ENCODE measurements at places on chromosomes 3 and 15. TPM values are rescaled to one million over a fixed set of nuclear protein-coding genes. Genes with fewer than 3 reads are reported as not detected.

BUB1B gene
- 1.8 TPM for total RNA-seq

C3orf85 gene
- not detected for total RNA-seq

SPINK8 gene
- not detected for total RNA-seq

CCDC33 gene
- not detected for total RNA-seq

STX19 gene
- total RNA-seq = 5.5 TPM

CHRNA3 gene
- total RNA-seq = 0.70 TPM

EPHA3 gene
- total RNA-seq = 1.4 TPM

TGFBR2 gene
- 82.8 TPM for total RNA-seq

GHSR gene
- total RNA-seq = not detected

CATSPER2 gene
- total RNA-seq = 4.2 TPM

GRK7 gene
- 1.2 TPM for total RNA-seq

HYAL2 gene
- total RNA-seq = 84.0 TPM

ROBO1 gene
- total RNA-seq = 67.7 TPM

- peak within 1 kb of the TSS; percentile 90 for H3K4me3 ChIP-seq
- H3K4me1 ChIP-seq = peaks cover 5% of the 10 kb centered on the region
- peaks cover 16% of the 10 kb centered on the region for H3K27me3 ChIP-seq
- peak; percentile 87 for DNase-seq
Observed at GRCh38 chr3:44712455-44713075, at the start of gene ZNF502. TSS of gene ZNF502 (plus strand) at chr3:44712660. CDS start at chr3:44720262, 7,602 bp downstream.

- no peaks in the 10 kb centered on the region for H3K27me3 ChIP-seq
- peaks cover 6% of the 10 kb centered on the region for H3K36me3 ChIP-seq
- H3K4me1 ChIP-seq = no peaks in the 10 kb centered on the region
- no peak overlapping the region for H3K4me3 ChIP-seq
- DNase-seq = no peak
Observed at GRCh38 chr3:138578961-138579574, 15.0 kb downstream of the CEP70 start.

GRCh38 chr3:1723726-1724125, 374.9 kb upstream of the CNTN4 start:
- H3K4me3 ChIP-seq = no peak overlapping the region
- H3K27ac ChIP-seq = no peak overlapping the region
- H3K27me3 ChIP-seq = no peaks in the 10 kb centered on the region

DNA sequence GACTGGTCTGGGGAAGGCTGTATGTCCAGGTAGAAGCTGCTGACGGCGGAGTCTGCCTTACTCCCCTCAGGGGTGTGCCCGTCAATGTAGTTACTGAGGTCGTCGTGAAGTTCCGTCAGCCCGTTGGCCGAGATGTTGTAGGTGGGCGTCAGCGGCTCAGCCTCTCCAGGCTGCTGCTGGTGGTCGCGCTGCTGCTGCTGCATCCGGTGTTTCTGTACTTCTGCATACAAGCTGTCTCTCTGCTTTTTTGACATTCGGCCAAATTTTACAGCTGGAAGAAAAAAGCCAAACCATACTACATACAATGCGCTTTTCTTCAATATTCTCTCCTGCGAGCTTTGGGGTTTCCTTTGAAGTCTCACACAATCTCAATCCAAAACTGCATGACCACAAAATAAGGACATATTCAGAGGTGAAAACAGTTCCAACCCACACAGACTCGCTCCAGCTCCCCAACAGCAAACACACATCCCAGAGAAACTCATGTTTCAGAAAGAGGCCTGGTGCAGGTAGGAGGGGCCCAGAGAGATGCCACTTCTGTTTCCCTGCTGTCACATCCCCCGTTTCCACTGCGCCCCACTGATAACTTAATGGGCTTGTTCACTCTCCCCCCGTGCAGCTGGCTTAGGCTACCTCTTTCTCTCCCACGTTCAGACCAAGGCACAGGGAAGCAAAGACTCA, 32.5 kb upstream of the ICE2 start:
- H3K27me3 ChIP-seq = no peaks in the 10 kb centered on the region
- H3K4me3 ChIP-seq = no peak overlapping the region
- H3K4me1 ChIP-seq = peaks cover 26% of the 10 kb centered on the region
- no peak overlapping the region for H3K27ac ChIP-seq
- no peak for DNase-seq

DNA sequence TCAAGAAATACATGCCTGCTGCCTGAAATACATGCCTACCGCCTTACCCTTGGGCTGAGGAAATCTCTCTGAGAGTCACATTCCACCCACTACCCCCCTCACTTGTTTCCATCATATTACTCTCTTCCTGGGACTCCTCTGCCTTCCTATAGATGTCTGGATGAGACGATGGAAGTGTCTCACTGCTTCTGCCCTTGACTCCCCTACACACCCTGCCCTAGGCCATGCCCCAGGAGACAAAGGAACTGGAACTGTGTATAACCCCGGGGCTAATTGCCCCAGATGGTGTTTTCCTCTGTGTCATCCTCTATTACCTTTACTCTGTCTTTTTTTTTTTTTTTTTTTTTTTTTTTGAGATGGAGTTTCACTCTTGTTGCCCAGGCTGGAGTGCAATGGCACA, 102.0 kb downstream of the GTPBP8 start:
- H3K36me3 ChIP-seq = no peaks in the 10 kb centered on the region
- DNase-seq = no peak
- H3K4me1 ChIP-seq = no peaks in the 10 kb centered on the region
- H3K4me3 ChIP-seq = no peak overlapping the region
- H3K27me3 ChIP-seq = no peaks in the 10 kb centered on the region

DNA sequence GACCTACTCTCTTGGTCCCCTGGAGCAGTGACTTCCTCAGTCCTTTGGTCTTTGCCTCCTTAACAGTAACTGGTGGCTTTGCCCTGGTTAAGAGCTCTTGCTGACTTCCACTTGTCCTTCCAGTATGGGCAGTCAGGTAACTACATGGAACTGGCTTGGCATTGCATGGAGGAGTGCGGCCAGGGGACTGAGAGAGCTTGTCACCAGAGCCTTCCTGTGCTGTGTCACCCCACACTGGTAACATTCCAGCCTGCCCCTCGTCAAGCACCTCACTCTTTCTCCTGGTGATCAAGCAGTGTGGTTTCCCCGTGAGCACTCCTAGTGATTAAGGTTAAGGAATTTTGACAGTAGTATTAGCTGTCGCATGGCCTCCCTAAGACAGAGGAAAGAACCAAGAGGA, 19.3 kb upstream of the SNX22 start:
- no peaks in the 10 kb centered on the region for H3K4me1 ChIP-seq
- no peak overlapping the region for H3K4me3 ChIP-seq
- H3K36me3 ChIP-seq = peaks cover 99% of the 10 kb centered on the region
- H3K27ac ChIP-seq = no peak overlapping the region
- H3K27me3 ChIP-seq = no peaks in the 10 kb centered on the region
- no peak for DNase-seq

GRCh38 chr15:97994236-97994635, 33.7 kb downstream of the ARRDC4 start:
- no peaks in the 10 kb centered on the region for H3K27me3 ChIP-seq
- H3K36me3 ChIP-seq = no peaks in the 10 kb centered on the region
- no peak overlapping the region for H3K4me3 ChIP-seq
- H3K27ac ChIP-seq = no peak overlapping the region
- no peak for DNase-seq

GRCh38 chr3:182848906-182849305, 55.6 kb downstream of the ATP11B start:
- H3K27me3 ChIP-seq = no peaks in the 10 kb centered on the region
- no peak for DNase-seq
- no peak overlapping the region for H3K4me3 ChIP-seq
- H3K4me1 ChIP-seq = no peaks in the 10 kb centered on the region

GRCh38 chr3:57545636-57546268, 1.6 kb upstream of the DNAH12 start:
- no peaks in the 10 kb centered on the region for H3K36me3 ChIP-seq
- no peak overlapping the region for H3K4me3 ChIP-seq
- peaks cover 5% of the 10 kb centered on the region for H3K27me3 ChIP-seq
- DNase-seq = no peak
- peak overlapping the region; percentile 4 for H3K27ac ChIP-seq

GRCh38 chr15:50911621-50912020, 3.1 kb downstream of the AP4E1 start:
- DNase-seq = no peak
- H3K27ac ChIP-seq = no peak overlapping the region
- peaks cover 24% of the 10 kb centered on the region for H3K36me3 ChIP-seq
- no peaks in the 10 kb centered on the region for H3K27me3 ChIP-seq
- H3K4me3 ChIP-seq = no peak overlapping the region
- H3K4me1 ChIP-seq = peaks cover 30% of the 10 kb centered on the region

DNA sequence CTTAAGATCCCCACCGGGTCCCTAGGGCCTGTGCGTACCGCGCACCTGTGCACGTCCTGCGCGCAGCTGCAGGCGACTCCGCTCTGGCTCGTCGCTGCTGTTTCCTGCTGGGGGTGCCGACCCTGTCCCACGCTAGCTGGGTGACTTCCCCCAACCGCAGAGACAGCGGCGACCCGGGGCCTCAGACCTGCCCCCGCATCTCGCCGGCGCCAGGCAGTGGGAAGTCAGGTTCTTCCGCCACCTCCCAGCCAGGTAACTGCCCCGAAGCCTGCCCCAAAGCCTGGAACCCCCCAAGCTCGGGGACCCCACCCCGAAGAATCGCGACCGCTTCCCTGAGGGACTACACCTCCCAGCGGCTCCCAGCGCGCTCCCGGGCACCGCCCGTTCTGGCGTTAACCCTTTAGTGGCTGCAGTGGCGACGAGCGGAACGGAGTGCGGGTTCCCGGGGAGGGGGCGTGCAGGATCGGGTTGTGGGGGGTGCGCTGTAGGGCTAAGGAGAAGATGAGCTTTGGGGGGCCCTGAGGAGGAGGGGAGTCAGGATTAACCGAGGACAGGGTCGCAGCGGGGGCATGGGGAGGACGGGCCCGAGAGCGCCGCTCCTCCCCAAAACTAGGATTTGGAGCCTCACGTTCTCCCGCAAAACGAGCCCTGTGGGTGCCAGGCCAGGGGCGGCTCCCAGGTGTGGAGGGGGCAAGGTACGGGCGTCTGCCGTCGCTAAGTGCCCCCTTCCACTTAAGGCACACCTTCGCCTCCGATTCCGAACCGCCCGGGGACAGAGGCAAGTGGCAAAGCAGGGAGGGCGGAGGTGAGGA, 589 bp downstream of the NEIL1 start:
- H3K4me3 ChIP-seq = peak overlapping the region; percentile 95
- H3K27me3 ChIP-seq = no peaks in the 10 kb centered on the region
- no peak for DNase-seq

GRCh38 chr3:172142051-172142863, 102.9 kb downstream of the FNDC3B start:
- no peaks in the 10 kb centered on the region for H3K36me3 ChIP-seq
- no peak overlapping the region for H3K4me3 ChIP-seq
- H3K27ac ChIP-seq = no peak overlapping the region
- H3K27me3 ChIP-seq = no peaks in the 10 kb centered on the region
- DNase-seq = no peak
- H3K4me1 ChIP-seq = peaks cover 54% of the 10 kb centered on the region

DNA sequence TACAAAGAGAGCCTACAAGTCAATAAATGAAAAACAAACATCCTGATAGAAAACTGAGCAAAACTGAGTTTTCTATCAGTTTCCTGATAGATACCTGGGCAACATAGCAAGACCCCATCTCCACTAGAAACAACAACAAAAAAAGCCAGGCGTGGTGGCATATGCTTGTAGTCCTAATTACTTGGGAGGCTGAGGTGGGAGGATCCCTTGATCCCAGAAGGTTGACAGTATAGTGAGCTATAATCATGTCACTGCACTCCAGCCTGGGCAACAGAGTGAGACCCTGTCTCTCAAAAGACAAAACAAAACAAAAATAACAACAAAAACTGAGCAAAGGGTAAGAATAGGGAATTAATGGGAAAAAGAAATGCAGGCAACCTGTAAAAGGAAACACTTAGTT, 23.9 kb upstream of the UBE2E1 start:
- DNase-seq = no peak
- H3K36me3 ChIP-seq = no peaks in the 10 kb centered on the region
- H3K27me3 ChIP-seq = no peaks in the 10 kb centered on the region
- peaks cover 6% of the 10 kb centered on the region for H3K4me1 ChIP-seq
- no peak overlapping the region for H3K27ac ChIP-seq

DNA sequence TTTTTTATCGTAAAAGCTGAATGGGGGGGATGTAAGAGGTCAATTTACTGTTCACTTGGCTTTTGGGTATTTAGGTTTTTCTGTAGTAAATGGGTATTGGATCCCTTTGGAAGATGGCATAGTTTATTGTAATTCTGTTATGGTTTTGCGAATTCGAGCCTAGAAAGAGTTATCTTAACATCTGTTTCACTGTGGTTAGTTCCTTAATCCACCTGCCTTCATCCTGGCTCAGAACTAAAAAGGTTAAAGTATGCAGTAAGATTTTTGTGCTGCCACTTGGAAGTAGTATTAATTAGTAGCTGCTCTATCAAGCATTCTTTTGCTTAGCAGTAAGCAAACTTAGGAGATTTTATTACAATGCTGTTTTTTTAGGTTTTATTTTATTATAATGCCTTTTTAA, 62.4 kb downstream of the ARIH1 start:
- H3K27ac ChIP-seq = no peak overlapping the region
- peaks cover 7% of the 10 kb centered on the region for H3K4me1 ChIP-seq
- H3K4me3 ChIP-seq = no peak overlapping the region
- H3K36me3 ChIP-seq = no peaks in the 10 kb centered on the region
- no peak for DNase-seq

GRCh38 chr3:143313025-143313892, 193.7 kb downstream of the CHST2 start:
- H3K27me3 ChIP-seq = no peaks in the 10 kb centered on the region
- H3K4me3 ChIP-seq = no peak overlapping the region
- H3K36me3 ChIP-seq = no peaks in the 10 kb centered on the region

DNA sequence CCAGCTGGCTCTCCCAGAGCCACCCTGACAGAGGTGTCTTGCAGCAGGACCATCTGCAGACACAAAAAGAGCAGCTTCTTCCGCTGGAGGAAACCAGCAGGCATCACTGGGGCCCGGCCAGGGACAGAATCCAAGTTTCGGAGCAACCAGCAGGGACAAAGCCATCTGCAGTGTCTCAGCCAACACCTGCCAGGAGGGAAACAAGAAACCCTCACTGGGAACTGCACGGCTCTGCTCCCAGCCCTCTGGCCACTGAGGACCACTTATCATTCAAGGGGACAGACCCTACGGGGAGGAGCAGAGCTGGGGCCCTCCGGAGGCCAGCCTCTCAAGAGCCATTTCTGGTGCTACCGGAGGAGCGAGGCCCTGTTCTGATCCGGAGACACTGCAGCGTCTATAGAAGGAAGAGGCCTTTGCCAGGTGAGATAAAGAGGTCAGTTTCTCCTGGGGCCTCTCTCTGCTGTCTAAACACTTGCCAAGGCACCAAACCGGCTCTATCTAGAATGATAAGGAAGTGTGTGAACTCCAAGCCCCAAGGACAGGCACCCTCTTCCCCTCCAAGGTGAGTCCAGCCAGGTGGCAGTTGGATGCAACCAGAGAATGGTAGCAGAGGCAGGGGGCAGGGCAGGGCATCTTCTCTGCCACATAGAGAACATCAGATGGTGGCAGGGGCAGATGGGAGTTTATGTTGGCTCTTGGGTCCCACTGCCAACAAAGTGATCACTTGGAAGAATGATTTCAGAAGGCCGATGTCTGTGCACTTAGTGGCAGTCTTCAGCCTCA, 89.0 kb downstream of the CHSY1 start:
- DNase-seq = no peak
- H3K27ac ChIP-seq = no peak overlapping the region
- no peaks in the 10 kb centered on the region for H3K27me3 ChIP-seq

GRCh38 chr3:176286476-176287085, 910.7 kb downstream of the TBL1XR1 start:
- DNase-seq = no peak
- H3K27ac ChIP-seq = no peak overlapping the region
- no peaks in the 10 kb centered on the region for H3K27me3 ChIP-seq

GRCh38 chr3:82595530-82595929, 834.1 kb upstream of the GBE1 start:
- no peak overlapping the region for H3K27ac ChIP-seq
- H3K4me1 ChIP-seq = no peaks in the 10 kb centered on the region
- DNase-seq = no peak
- no peak overlapping the region for H3K4me3 ChIP-seq
